Hepatic stellate cell (primary cell): ENCODE measurements at places on chromosomes 7 and 10.

DNA sequence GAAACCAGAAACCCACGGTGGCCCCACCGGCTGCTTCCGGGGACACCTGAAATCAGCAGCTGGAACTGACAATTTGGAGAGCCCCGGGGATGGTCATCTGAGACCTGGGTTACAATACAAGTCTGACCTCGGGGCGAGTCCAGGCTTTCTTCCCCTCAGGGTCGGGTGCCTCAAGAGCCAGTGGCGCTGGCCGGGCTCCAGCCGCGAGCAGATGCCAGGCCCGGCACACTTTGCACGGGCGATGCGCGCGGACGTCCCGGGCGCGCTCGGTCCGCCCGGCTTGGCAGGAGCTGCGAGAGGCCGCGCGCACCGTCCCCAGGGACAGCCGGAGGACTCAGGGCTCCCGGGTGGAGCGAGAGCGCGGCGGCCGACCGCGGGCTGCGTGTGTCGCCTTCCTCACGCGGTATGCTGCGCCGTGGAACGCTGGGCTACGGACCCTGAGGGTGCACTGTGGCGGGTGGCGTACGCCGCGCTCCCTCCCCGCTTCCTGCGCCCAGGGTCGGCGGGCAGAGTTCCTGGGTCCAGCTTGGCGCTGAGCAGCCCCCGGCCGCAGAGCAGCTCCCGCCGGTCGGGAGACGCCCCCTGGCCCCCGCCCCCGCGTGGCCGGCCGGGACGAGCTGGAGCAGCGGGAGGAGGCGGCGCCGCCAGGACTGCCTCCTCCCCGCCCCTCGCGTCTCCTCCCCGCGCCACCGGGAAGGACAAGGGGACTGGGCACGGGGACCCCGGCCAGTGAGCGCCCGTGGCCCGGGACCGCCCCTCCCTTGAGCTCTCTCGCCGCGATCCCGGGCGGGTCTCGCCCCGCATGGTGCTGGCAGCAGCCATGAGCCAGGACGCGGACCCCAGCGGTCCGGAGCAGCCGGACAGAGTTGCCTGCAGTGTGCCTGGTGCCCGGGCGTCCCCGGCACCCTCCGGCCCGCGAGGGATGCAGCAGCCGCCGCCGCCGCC is at the start of gene RBM20:
RBM20 (plus strand) TSS at position 684 of the 945 bp plus-strand sequence; CDS start at position 803, 119 bp downstream.
- DNase-seq: peak; percentile 44

DNA sequence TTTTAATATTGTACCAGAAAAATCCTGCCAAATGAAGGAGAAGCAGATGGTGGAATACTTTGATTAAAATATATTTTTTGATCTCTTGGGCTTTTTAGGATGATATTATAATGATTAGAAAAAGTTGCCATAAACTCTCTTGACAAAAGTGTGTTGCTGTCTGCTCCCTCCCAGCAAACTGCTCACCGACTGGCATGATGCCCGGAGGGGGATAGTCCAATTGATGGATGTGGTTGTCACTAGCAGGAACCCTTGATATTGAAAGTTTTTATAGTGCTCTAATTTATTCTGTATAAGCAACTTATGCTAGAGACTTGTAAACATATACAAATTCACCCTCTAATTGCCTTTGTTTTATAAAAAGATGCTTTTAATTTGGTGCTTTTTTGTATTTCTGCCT is 114.0 kb downstream of the DNAH11 start:
- no peak for DNase-seq

- DNase-seq: no peak
Observed at GRCh38 chr10:7185367-7185690, 225.5 kb downstream of the SFMBT2 start.

DNA sequence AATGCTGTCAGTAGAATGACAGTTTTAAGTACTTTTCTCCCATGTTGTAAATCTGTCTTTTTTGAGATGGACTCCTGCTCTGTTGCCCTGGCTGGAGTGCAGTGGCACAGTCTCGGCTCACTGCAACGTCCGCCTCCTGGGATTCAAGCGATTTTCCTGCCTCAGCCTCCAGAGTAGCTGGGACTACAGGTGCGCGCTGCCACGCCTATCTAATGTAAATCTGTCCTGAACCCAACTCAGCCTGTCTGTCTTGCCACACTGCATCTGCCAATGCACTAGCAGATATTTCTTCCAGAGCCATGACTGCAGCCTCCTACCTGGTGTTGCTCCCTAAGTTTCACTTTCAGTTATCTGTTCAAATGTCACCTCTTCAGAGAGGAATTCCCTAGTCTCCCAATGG is 264.1 kb downstream of the PHF14 start:
- DNase-seq: no peak

GRCh38 chr10:42646687-42647640 is 8.6 kb upstream of the ZNF33B start:
- DNase-seq: no peak

DNA sequence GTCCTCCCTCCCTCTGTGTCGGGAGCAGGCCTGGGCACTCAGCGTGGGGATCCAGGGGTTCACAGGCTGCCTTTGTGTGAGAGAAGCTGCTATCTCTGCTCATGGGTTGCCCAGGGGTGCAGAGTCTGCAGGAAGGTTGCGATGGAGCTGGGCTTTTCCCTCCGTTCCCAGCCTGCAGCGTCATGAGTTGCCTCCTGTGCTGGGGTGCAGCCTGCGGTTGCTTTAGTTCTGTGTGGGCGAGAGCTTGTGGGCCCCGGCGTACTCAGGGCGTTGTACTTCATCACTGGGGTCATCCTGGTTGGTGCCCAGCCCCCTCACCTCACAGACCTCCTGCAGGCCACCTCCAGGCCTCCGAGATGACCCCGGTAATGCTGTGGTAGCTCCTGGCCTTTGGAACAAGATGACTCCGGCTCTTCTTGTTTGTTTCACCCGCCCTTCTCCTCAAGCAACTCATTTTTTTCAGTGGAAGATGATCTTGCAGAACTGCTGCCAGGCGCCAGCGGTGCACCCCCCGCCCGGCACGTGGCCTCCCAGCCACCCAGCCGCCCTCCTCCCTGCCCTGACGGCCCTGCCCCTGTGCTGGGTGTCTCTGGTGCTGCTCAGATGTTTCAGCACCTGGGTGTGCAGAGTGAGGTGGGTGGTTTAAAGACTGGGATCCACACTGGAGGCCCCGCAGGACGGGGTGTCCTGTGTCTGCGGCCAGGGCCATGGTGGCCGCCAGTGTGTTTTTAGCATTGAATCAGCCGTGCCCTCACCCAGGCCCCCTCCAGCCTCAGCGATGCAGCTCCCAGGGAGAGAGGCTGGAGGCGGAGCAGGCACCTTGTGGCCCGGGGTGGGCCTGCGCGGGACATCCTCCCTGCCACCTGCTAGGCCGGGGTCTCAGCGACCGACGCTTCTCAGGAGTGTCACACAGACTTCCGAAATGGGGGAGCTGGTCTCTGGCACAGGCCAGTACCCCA is 7.2 kb downstream of the AP5Z1 start:
- no peak for DNase-seq

DNA sequence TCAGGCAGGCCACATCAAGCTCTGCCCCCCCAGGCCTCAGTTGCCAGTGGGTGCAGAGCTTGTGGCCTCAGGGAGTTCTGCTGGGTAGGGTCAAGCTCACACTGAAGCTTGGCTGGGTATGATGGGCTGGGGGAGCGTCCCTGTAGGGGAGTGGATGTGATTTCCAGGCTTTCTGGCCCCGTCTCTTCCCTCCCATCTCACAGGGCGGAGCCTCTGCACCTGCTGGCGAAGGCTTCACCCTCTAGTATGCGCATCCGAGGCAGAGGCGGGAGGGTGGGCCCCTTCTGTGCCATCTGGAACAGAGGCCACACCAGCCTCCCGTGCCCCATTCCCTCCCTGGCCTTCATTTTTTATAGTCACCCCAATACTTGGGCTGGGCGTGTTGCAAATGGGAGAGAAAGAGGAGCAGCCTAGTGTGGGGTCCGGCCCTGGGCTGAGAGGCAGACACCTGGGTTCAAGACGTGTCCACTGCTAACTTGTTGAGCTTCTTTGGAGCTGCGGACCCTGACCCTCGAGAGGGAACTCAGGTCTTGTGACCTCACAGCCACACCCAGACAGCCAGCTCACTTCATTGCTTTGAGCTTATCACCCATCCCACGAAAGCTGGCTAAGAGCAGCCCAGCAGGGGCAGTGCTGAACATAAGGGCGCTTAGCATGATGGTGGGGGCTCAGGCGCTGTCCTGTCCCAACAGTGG is 2.3 kb downstream of the AQP1 start:
- DNase-seq: no peak

GRCh38 chr10:28744069-28744768 is 66.9 kb downstream of the BAMBI start:
- no peak for DNase-seq

DNA sequence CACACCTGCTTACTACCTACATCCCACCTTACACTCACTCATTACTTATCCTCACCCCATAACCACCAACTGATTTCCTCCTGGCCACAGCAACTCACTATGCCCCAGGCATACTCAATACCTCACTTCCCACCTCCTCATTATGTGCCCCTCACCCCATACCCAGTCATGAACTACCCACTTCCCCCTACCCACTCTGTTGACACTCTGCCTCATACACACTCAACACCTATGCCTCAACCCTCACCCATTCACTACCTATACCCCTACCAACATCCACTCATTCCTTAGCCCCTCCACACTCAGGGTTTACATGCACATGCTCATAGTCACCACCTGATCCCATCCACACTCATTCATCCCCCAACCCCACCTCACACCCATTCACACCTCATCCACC is 39.6 kb downstream of the SEC61G start:
- no peak for DNase-seq

- DNase-seq: no peak
Observed at GRCh38 chr10:100723770-100724530, 21.4 kb upstream of the PAX2 start.

GRCh38 chr7:151426441-151426903 is 13.5 kb downstream of the CRYGN start:
- peak; percentile 88 for DNase-seq

GRCh38 chr10:44651834-44652233 is 259.3 kb upstream of the TMEM72 start:
- DNase-seq: no peak

DNA sequence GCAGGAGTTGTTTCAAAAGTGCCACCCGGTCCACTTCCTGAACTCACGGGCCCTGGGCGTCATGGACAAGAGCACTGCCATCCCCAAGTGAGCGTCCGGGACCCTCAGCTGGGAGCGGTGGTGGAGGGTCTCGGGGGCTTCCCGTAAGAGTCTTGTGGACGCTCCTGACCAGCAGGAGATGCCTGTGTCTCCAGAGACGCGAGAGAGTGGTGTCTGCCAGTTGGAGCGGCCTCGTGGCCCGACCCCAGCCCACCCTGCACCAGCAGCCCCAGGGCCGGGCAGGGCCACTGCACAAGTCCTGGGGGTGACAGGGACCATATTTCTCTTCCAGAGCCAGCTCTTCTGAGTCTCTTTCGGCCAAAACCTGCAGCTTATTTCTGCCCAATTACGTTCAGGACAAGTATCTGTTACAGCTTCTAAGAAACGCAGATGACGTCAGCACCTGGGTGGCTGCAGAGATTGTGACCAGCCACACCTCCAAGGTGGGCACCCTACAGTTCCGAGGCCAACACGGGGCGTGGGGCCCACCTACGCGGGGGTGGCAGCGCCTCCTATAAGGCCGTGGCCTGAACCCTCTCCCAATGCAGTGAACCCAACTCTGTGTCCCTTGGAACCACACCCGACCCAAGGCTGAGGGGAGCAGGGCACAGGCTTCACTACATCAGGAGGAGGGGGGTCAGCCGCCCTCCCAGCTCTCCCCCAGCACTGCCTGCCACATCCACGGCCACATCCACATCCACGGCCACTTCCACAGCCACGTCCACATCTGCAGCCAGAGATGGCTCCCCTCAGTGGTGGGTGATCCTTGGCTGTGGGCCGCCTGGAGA is 16.2 kb upstream of the UTF1 start:
- no peak for DNase-seq

- DNase-seq: no peak
Observed at GRCh38 chr7:139948587-139949335, 114.0 kb downstream of the PARP12 start.

DNA sequence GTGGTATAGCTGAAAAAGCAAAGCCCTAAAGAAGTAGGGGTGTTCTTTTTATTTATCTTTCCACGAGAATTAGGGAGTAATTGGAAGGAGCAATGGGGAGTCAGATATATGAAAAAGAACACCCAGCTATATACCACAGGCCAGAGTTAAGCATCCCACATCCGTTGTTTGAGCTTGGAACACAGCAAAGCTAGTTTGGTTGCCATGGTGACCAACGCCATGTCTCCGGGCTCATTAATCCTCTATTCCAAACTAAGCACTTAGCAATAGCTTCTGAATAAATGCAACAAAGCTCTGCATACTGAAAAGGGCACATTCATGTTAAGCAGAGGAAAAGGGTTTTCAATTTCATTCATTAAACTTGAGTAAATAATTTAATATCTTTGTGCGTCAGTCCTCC is 23.5 kb downstream of the ASB4 start:
- DNase-seq: no peak

GRCh38 chr7:142883145-142883544 is 2.4 kb downstream of the TRPV6 start:
- DNase-seq: no peak

GRCh38 chr10:120278069-120278468 is 179.0 kb upstream of the PLPP4 start:
- no peak for DNase-seq

DNA sequence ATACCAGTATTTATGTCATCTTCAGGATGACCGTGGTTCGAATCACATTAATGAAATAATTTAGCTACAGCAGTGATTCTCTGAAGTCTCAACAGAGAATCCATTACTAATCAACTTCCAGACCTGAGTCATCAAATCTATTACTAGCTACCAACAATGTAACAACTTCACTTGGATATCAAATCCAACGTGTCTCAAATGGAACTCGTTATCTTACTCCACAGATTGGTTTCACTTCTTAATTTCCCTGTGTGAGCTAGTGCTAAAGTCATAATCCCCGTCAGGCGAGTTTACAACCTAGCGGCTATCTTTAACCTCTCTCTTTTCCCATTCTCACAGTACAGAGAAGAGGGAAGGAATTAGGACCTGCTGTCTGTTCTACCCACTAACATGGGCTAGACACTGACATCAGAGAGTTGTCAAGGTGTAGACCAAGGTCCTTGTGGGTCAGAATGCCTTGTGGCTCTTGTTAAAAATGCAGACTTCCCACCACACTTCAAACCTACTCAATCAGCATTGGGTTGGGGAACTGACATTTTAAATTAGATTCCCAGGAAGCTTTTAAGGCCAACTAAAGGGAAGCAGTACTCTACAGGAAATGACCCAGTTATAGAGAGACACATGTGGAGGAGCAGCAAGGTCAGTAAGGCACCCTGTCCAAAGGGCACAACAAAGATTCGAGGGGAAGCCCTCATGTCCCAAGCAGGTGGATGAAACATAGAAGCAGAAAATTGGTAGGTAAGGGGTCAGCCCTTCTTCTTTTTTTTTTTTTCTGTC is 57.3 kb upstream of the GSAP start:
- DNase-seq: no peak

- DNase-seq: no peak
Observed at GRCh38 chr7:26292768-26293560, 1.3 kb downstream of the SNX10 start.

- no peak for DNase-seq
Observed at GRCh38 chr10:44716470-44717015, 194.6 kb upstream of the TMEM72 start.

GRCh38 chr10:129945941-129946760 is 17.9 kb downstream of the EBF3 start:
- DNase-seq: peak; percentile 72
